ENCODE measurements at places on chromosomes 5 and 9.

- DNase-seq, result no peak
Measured at GRCh38 chr5:132380741-132381140, 11.2 kb downstream of the SLC22A5 start.

- DNase-seq, result peak; percentile 86
Measured at GRCh38 chr9:4674783-4675182, 4.6 kb upstream of the CDC37L1 start.

DNA sequence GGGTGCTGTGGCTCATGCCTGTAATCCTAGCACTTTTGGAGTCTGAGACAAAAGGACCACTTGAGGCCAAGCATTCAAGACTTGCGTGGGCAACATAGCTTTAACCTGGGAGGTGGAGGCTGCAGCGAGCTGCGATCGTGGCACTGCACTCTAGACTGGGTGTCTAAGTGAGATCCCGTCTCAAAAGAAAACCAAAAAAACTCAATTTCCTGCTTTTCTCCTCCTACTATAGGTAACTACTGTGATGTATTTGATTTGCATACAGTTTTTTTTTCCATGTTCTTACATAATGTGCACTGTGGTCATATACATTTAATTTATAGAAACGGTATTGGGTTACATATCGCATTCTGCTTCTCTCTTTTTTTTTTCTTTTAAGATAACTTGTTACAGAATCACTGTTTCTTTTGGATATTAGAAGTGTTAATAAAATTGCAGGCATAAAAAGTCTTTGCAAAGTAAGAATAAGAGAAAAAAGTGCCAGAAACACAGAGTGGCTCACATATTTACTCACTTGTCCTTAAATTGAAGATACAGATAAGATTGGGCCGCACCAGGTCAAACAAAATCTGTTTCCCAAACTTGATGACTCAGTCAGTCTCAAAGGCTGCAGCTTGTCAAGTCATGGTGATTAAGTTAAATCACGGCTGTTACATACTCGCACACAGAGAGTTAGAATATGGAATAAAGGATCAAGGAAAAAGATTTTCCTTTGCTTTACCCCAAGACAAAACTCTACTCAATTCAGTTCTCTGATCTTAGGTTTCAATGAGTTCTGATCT, 2.0 kb upstream of the PTGR1 start:
- no peak for DNase-seq

GRCh38 chr5:135345956-135346731, 52.9 kb downstream of the MACROH2A1 start:
- DNase-seq, result no peak

- no peak for DNase-seq
Measured at GRCh38 chr5:141051521-141051866, 320 bp downstream of the PCDHB1 start.

DNA sequence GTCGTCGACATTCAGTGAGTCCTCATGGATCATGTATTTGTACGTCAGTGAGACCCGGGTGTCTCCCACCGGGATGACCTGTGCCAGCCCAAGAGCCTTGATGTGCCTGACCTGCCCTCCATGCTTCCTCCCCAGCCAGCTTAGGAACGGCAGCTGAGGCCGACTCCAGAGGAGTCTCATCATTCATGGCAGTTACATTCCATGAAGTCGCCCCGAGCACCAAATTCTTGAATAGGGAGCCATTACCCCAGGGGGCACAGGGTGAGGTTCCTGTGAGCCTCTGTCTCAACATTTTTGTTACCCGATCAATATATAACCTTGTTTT, 67.8 kb downstream of the ZNF354C start:
- DNase-seq, result no peak

Data from astrocyte of the spinal cord (primary cell).